ENCODE measurements at places on chromosomes 3 and 15.
A peak's percentile ranks its signal among the peaks of the same experiment; 100 is the strongest.

DNA sequence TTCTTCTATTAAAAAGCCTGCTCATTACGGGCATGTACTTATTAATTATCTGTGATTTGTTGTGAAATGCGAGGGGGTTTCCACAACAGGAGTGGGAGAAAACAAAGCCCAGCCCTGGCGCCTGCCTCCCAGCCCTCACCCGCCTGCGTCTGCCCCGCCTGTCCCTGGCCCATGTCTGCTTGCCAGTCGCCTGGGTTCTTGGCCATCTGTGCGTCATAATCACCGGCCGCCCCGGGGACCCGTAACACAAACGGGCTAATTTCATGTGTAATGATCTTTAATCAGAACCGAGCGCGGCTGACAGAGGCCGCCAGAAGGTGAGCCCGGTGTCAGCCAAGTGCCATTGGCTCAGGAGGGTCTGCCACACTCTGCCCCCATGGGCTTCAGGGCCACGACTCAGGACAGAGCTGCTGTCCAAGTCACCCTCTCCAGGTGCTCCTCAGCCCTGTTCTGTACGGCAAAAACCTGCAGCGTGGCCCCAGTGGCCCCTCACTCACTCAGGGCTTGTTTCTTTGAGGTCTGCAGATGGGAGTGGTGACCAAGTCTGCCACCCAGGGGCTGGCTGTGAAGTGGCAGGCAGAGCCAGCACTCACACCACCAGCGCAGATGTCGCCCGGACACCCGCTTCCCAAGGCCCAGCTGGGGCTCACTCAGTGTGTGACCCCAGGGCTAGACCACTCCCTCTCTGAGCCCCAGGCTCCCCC, 28.8 kb upstream of the TMEM115 start:
- DNase-seq, result no peak

DNA sequence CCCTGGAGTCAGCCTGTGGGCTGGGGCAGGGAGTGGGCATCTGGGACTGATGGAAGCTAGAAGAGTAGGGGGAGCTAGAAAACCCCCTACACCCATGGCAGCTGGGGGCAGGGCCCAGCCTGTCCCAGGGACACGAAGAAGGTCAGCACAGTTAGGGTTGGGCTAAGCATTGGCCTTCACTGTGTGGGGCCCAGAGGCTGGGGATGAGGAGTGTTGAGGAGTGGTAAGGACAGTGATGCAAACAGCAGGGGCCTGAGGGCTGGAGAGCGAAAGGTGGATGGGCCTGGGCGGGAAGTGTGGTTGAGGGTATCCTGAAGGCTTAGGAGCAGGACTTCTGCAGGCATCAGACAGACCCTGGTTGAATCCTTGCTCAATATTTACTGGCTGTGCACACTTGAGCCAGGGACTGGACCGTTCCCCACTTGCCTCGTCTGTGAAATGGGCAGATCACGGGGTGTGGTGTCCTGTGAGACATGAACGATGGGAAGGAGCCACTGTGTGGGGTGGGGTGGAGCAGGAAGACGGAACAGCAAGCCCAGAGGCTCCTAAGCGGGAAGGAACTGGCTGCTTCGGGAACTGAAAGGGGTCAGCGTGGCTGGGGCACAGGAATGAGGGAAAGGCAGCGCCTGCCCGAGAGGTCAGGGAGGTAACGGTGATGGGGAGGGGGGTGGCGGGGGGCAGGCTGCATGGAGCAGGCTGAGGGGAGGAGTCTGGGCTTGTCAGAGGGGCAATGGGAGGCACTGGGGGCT, 7.3 kb downstream of the PRKCD start:
- no peak for DNase-seq

GRCh38 chr3:45035441-45036301, 9.6 kb downstream of the CLEC3B start:
- peak; percentile 37 for DNase-seq

DNA sequence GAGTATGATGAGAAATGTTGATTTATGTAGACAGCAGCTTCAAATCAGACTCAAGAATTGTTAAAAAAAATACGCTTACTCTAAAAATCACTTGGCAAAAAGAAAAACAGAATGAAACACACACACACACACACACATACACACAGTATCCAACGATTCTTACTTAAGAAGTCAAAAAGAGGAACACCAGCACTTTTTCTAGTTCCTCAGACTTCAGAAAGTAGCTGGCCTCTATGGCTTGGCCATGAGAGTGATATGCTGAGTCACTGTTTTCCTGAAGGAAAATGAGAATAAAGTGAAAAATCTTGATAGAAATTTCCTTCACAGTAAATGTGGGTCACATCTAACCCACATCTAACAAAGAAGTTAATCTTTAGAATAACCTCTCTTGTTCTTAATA, 22.1 kb downstream of the CNTN3 start:
- DNase-seq, result no peak

DNA sequence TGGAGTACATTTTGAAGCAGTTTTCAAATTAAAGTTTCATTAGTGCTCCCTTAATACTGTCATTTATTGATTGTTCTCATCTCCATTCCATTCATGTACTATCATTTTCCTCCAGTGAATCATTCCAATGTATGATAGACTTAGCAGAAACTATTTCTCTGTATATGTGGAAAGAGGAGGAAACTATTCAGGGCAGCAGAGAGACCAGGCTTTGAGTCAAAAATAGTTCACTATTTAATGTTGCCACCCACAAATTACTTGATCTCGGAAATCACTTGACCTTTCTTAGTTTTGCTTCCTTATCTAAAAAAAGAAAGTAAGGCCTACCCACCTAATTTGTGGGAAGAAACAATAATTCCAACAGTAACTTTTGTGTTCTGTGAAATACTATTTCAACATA, 610.5 kb upstream of the ZNF385D start:
- DNase-seq, result no peak

DNA sequence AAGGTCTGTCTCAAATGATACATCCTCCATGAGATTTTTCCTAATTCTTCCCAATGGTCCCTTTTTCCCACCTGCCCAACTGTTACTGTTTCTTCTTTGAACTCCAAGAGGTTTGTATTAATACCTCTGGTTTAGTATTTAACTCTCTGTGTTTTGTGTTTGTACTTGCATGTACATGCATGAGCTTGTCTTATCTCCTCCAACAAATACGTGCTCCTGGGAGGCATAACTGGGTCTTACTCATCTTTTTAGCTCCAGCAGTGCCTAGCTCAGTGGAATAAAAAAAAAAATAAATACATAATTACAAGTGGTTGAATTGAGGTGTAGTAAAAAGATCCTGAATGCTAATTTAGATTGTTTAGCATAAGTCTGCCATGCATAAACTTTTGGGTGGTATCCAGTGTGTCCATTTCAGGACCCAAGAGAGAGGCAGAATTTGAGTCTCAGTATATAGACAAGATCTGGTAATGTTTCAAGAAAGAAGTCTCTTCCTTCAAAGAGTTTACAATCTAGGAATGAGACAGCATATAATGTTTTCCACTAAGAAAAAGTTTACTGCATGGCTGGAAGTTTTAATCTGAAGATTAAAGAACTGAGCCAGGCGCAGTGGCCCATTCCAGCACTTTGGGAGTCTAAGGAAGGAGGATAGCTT, 1.7 kb upstream of the LYSMD2 start:
- DNase-seq, result no peak

Data from activated T-cell treated with anti-CD3 and anti-CD28 coated beads, Interleukin-2, amount 50 U/mL, for 48 hours (primary cell).